Tibial nerve (tissue), 4 donors: ENCODE measurements at places on chromosomes 12 and 14. TPM values are rescaled to one million over a fixed set of nuclear protein-coding genes. Genes with fewer than 3 reads are reported as not detected.

Gene OR4N5
- not detected for total RNA-seq

GRCh38 chr12:124567673-124568373, 411 bp upstream of the NCOR2 start:
- DNase-seq: peak; percentile 92

GRCh38 chr12:13596714-13597113, 384.7 kb downstream of the GRIN2B start:
- no peak for DNase-seq

- no peak for DNase-seq
These were observed 5.3 kb downstream of the SCNN1A start for GRCh38 chr12:6369916-6370575.

- DNase-seq: no peak
These were observed 82.4 kb upstream of the MYF6 start for GRCh38 chr12:80625051-80625450.

- DNase-seq: no peak
These were observed 19.6 kb upstream of the ATP5MC2 start for GRCh38 chr12:53695152-53696145.

DNA sequence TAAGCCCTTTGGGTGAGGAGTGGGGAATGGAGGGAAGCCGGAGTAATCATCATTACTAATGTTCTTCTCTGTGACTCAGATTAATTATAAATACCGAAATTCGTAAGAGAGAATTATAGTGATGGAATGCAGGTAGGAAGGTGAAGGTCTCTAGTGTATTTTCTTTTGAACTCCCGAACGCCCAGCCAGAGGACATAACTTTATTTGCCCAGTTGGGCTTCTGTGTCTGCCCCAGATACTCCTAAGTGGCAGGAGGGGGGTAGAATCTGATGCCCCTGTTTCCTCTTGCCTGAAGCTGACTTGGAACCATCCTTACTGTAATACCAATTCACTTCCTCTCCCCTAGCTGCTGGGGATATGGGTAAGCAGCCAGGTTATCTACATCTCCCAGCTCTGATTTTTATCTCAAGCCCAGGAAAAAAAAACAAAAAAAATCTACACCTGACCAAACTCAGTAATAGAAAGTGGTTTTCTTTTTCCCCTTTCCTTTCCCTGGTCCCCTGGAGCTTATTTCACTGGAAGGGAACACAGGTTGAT, 84.4 kb upstream of the CISTR start:
- DNase-seq: no peak

DNA sequence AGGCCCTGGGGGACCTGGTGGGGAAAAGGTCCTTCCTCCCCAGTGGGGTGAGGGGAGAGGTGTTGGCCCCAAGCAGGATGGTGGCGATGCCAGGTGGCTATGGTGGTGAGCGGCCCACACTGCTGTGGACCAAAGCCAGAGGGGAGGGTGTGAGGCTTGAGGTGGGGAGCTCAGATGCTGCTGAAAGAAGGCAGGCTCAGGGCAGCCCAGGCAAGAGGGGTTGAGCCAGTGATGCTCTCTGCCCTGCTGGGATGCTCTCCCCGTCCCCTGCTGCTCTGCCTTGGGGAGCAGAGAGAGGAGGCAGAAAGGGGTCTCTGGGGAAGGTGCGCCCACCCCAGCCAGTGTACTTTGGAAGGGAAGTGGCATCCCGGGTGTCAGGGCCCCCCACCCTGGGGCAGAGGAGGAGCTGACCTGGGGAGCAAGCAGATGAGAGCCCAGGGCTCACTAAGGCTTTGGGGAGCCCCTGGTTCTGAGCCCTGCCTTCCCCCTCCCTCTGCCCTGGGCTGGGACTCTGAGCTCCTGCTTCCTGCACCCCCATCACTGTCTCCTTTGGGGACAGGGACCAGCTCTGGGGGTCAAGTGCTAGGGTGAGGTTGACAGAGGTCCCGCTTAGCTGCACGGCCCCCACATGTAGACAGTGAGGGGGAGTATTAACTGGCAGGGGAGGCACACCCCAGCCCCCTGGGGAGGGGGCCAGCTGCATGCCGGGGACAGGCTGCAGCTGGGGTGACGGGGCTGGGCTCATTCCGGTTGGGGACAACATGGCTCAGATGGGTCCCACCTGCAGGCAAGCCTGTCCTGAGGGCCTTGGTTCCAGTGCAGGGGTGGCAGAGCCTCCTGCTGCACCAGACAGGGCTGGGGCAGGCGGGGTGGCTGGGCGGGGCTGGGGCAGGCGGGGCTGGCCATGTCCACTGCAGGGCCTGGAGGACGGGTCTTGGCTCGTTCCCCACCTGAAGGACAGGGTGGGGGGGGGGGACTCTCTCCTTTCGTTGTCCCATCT, 124.4 kb downstream of the KIF26A start:
- DNase-seq: no peak

Gene CCDC175
- total RNA-seq: not detected

- no peak for DNase-seq
These were observed 252.9 kb upstream of the KRR1 start for GRCh38 chr12:75764091-75764841.

Gene RILPL2
- 6.5 TPM for total RNA-seq

- no peak for DNase-seq
These were observed 23.5 kb upstream of the GPRC5D start for GRCh38 chr12:12975322-12976077.

- no peak for DNase-seq
These were observed 15.5 kb downstream of the MBIP start for GRCh38 chr14:36304895-36305294.
